ENCODE measurements at places on chromosomes 7 and 10.

DNA sequence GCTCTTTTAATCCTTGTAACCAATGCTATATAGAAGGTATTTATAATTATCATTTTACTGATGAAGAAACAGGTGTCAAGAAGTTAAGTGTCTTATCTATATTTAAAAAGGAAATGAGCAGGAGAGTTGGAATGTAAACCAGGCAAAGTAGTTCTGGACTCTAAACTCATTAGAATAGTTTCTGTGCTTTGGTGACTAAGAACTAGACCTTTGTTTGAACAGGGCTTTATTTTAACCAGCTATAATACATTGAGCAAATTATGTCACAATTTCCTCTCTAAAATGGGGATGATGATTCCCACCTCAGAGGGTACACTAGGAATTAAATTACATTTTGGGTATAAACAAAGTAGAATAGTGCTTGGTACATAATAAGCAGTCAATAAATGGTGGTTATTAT is 236.0 kb downstream of the MAGI2 start:
- no peak for DNase-seq

DNA sequence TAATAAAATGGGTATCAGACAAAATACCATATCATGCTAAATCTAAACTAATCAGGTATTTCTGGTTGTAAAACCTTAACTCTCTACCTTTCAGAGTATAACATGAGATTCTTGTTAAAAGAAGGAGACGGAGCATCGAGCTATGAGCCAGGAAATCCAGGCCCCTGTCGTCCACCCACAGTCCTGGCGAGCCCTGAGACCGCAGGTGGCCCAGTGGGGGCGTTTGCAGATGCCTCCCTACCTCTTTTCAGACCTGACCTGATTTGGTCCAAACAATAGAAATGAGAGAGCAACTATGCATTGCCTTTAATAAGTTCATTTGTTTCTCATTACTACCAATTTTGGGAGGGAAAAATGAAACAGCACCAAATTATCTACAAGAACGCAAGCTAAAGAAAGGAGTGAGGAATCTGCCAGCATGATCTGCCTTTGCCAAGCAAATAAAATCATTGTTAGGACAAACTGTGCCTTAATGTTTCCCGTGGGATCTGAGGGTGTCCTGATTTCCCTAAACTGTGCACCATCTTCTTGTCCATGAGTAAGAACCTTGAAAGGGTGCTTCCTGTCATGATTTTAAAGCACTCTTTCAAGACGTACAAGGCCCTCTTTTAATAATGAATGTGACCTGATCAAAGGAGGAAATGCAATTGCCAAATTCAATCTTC is 166.7 kb downstream of the TCERG1L start:
- DNase-seq: no peak

GRCh38 chr10:122269059-122269687 is 1.9 kb upstream of the BTBD16 start:
- no peak for DNase-seq

GRCh38 chr7:142805350-142806021 is 34.7 kb downstream of the PRSS2 start:
- DNase-seq: no peak

GRCh38 chr7:77182261-77182660 is 17.4 kb downstream of the FGL2 start:
- DNase-seq: no peak

Measured in cardiac fibroblast (primary cell).